ENCODE measurements at places on chromosomes 11 and 22. TPM values are rescaled to one million over a fixed set of nuclear protein-coding genes. Genes with fewer than 3 reads are reported as not detected.

Gene OR52N2
- total RNA-seq = not detected

Gene GNAZ
- 1.4 TPM for total RNA-seq

Gene NRIP3
- 2.7 TPM for total RNA-seq

Gene PLXNB2
- total RNA-seq = 582 TPM

Gene KCNK7
- not detected for total RNA-seq

Gene CARD16
- total RNA-seq = 0.50 TPM

Measured in renal cortical epithelial cell (primary cell).